ENCODE measurements at places on chromosomes 6 and 20.

GRCh38 chr20:64189530-64189966 lies 25.3 kb downstream of the MYT1 start:
- DNase-seq, result no peak

- no peak for DNase-seq
These were observed 57.1 kb upstream of the MLN start for GRCh38 chr6:33860706-33861474.

DNA sequence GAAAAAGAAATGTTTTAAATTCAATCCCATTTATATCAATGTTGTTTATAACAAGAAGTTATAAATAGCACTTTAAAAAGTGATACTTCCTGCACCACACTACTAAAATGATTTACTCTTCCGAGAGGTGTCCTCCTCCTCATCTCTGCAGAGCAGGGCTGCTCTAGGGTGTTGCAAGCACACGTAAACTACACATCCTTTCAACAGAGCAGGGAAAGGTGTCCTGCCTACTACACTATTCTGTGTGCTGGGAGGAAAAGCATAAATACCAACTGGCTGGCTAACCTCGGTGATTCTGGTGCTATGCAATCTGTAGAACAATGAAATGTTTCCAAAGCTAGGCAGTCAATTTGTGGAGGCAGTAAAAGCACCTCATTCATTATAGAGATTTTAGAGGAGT lies 89.5 kb upstream of the MAP7 start:
- DNase-seq, result no peak

- DNase-seq, result no peak
These were observed 101.9 kb upstream of the MOCS1 start for GRCh38 chr6:40036186-40036585.

- DNase-seq, result no peak
These were observed 105.4 kb upstream of the AKIRIN2 start for GRCh38 chr6:87807475-87807874.

- DNase-seq, result no peak
These were observed 250.0 kb downstream of the UST start for GRCh38 chr6:148996815-148997214.

GRCh38 chr6:109579361-109579760 lies 96.3 kb upstream of the ZBTB24 start:
- no peak for DNase-seq

DNA sequence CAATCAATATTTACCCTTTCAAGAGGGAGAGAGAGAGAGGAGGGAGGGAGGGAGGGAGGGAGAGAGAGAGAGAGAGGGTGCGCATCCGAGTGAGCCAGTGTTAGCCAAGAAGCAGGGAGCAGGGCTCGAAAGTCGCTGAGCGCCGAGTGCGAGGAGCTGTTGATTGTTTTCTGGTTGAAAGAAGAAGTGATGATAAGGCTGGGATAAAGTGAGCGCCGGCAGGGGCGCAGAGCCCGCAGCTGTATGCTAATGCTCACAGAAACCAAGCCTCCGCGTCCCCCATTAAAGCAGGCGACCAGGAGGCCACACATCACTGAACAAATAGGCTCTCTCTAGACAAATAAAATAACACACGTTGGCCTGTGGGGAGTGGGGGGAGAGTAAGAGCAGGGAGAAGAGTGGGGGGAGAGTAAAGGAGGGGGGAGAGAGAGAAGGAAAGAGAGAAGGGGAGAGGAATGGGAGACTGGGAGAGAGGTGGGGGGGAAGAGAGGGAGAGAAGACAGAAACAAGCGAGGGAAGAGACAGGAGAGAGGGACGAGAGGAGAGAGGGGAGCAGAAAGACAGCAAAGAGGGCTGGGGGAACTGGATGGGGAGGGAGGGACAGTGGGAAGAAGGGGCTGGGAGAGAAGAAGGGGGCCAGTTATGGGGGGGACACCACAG lies 5.0 kb upstream of the INSM1 start:
- DNase-seq, result peak; percentile 91

DNA sequence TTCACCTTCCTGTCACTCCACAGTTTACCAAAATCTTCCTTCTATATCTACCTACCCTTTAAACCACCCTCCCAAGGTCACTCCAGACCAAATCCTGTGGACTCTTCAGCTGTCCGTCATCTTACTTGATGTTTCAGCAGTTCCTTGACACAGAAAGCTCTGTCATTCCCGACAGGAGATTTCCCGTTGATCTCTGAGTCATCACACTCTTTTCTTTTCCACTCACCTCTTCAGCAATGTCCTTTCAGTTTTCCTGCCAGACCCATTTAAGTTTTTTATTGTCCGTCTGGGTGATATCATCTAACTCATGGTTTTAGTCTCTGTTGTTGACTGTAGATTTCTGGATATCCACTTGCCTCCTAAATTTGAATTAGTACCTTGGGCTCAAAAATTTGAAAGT lies 69.9 kb upstream of the SCGN start:
- no peak for DNase-seq

Measured in NCI-H2081 treated with DMSO at 0.1 percent for 48 hours (cell line).